Activated CD4-positive, alpha-beta memory T cell treated with anti-CD3 and anti-CD28 coated beads, Interleukin-2, amount 10 ng/mL, durations not matched to agents 7 days and 5 days (primary cell): ENCODE measurements at places on chromosomes 3 and 15. TPM values are rescaled to one million over a fixed set of nuclear protein-coding genes. Genes with fewer than 3 reads are reported as not detected.

HRG gene
- not detected for total RNA-seq

PLA2G4D gene
- not detected for total RNA-seq

DPPA4 gene
- total RNA-seq, result not detected

GRCh38 chr3:123028233-123028828 is 768 bp upstream of the SEMA5B start:
- DNase-seq, result peak; percentile 22

DNA sequence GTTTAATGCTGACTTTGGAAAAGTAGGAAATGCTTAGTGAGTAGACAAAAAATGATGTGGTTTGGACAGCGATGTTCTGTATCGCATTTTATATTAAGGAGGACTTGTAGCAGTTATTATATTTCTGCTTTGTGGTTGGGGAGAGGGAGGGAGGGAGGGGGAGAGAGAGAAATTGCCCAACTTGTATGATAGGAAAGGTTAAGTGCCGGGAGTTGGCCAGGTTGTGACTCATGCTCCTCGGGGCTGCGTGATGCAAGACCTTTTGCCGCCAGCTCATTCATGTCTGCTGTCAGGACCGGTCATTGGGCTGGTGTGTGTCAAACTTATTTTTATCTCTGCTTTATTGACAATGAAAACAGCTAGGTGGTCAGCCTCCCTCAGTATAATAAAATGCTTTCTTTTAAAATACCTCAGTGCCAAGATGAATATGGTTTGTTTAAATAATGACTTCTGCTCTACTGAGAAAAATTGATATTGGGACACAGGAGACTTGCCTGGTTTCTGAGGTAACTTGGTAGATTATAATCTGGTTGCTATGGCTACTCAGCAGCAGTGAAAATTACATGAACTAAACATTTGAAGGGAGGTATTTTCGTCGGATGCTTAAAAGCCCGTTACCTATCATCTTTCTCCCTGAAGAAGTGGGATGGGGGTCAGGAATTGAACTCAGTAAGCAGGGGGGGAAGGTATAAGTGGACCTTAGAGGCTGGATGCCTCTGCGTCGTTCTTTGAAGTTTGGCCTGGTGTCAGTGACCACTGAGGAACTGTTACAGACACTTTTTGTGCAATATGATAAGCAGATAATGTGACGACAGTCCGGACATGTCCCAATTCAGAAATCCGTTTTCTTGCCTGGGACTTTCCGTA is 90.7 kb downstream of the FNDC3B start:
- DNase-seq, result peak; percentile 74

DNA sequence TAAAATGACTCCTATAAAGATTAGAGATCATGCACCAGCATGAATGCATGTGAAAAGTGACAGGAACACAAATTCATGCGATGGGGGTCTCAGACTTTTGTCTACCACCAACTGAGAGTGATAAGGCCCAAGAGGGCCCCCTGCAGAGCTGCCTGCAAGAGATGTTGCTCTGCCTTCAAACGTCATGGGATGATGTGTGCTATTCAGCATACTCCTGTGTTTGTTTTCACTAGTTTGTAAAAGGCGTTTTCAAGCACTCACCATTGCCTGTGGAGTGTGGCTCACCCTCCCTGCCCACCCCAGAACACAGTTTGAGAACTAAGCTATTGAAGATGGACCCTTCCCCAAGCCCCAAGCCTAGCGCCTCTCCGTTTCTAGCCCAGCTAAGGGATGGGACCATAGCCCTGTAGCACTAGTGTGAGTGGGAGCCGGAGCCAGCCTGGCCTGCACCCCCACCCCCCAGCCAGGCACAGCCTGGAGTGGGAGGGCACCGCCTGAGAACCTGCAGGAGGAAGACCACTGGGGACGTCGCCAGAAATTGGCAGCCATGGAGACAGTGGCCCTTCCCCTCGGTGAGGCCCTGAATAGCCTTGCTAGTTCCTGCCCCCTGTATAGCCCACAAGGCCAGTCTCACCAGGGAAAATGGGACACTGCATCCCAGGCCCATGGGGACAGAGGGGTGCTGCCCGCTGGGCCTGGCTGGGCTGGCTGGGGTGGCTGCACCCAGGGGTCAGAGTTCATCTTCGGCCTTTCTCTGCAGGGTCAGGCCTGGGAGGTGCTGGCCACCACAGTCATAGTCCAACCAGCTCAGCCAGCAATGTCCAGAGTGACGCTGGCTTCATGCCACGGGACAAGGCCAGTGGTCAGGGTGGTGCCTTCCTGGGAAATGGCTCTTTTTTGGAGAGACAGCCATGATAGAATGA is 22.6 kb upstream of the KLF13 start:
- peak; percentile 12 for DNase-seq
